Activated CD8-positive, alpha-beta T cell treated with anti-CD3 and anti-CD28 coated beads, Interleukin-2, amount 10 ng/mL, durations not matched to agents 7 days and 5 days (primary cell): ENCODE measurements at places on chromosomes 12 and 14. TPM values are rescaled to one million over a fixed set of nuclear protein-coding genes. Genes with fewer than 3 reads are reported as not detected.

DNA sequence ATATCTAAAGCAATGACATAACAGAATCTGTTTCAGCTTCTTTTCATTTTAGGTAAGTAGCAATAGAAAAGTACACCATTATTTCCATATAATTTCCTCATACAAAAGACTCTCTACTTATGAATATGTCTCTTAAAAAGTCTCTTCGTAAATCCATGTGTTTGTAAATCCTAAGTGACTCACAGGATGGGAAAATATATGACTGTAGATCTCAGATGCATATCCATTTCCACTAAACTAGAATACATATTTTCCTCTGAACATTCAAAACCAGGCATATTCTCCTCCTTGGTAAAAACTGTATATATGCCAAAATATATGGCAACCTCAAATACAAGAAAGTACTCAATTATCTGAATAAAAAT lies 93.6 kb downstream of the TXNDC16 start:
- H3K4me3 ChIP-seq, result no peak overlapping the region
- H3K36me3 ChIP-seq, result peaks cover 53% of the 10 kb centered on the region
- H3K27ac ChIP-seq, result no peak overlapping the region
- peaks cover 13% of the 10 kb centered on the region for H3K4me1 ChIP-seq

TAS2R30 gene
- 3.5 TPM for total RNA-seq

GRCh38 chr12:2335916-2336315 lies 283.1 kb downstream of the CACNA1C start:
- no peak overlapping the region for H3K4me3 ChIP-seq
- no peak for DNase-seq
- H3K36me3 ChIP-seq, result no peaks in the 10 kb centered on the region
- no peak overlapping the region for H3K27ac ChIP-seq
- no peaks in the 10 kb centered on the region for H3K4me1 ChIP-seq
- H3K27me3 ChIP-seq, result peaks cover 5% of the 10 kb centered on the region

PLEKHH1 gene
- 0.99 TPM for total RNA-seq

GRCh38 chr12:47813511-47814196 lies 6.0 kb downstream of the HDAC7 start:
- no peaks in the 10 kb centered on the region for H3K27me3 ChIP-seq
- peak overlapping the region; percentile 90 for H3K4me3 ChIP-seq
- peak overlapping the region; percentile 90 for H3K27ac ChIP-seq
- peaks cover 93% of the 10 kb centered on the region for H3K4me1 ChIP-seq
